ENCODE measurements at places on chromosomes 2 and 18. TPM values are rescaled to one million over a fixed set of nuclear protein-coding genes. Genes with fewer than 3 reads are reported as not detected.
A peak's percentile ranks its signal among the peaks of the same experiment; 100 is the strongest.

DNA sequence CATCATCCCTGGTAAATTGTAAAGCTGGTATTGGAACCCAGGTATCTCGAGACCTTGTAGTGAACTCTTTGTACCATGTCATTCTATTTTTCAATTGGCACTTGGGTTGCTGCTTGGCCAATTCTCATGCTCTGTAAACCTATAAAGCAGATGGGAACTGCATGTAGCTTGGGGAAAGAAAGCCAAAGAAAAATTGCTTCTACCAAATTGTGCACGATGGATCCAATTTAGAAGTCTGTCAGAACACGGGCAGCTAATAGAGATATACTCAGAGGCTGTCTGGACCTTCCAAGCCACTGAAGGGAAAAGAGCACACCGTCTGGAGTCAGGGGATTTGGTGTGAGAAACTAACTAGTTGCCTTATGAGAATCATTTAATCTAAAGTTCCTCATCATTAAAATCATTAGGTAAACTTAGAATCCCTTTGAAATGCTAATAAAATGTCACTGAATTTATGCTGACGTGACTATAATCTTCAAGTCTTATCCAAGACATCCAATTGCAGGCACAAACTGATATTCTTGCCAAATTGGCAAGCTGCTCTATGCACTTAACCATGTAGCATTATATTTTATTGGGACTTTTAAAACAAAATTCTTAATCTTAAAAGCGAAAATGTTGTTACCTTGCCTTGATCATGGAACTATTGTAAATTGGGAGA, 206.8 kb downstream of the DCC start:
- DNase-seq = no peak

DNA sequence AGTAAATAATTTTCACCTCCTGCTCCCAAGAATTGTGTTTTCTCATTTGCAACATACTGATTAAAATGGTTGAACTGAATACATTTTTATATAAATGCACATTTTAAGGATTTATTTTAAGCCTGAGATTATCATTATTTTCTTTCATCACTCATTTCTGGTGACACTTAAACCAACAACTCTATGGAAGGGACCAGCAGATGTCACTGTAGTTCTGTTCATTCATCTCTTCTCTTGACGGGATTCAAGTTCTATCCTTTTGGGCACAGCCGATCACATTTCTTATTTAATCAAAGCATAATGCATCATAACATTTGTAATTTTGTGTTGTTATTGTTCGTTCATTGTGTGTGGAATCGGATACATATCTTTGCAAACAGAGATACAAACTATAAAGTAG, 417.9 kb downstream of the HRH4 start:
- peak; percentile 7 for DNase-seq

DNA sequence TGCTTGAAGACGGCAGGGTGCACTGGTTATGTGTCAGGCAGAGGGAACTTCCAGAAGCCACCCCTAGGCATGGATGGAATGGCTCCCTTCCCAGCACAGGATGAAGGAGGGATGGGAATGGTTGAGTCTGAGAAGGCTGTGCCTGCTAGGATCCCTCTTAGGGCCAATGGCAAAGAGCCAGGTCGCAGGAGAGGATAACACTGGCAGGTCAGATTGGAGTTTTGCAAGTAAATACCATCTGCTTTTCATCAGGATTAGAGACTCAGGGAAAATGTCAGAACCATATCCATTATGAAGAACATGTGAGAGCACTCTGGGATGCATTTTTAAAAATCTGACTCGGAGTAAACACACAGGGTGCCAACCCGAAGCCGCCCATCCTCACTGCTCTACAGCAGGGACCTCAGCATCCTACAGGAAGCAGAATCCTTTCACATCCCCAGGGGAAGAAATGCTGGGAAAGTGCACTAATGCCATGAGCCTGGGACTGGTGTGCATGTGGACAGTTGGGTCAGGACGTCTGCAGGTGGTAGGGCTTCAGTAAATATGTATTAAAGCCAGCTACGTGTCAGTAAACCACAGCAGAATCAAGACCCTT, 139.9 kb downstream of the MYT1L start:
- DNase-seq = no peak

DNA sequence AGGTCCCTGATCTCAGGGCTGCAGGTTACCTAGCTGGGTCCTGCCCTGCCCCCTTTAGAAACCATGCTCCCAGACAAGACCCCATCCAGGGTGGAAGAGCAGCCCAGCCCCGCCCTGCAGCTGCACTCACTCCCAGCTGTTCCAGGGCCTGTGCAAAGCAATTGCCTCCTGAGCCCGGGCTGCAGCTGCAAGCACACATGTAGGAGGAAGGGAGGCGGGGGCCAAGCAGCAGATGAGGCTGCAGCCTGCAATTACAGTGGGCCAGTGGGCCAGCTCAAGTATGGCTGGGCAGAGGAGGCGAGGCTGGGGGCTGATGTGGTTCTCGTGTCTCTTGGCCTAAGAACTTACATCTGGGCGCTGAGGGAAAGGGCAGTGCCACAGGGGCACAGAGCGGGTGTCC, 65.4 kb upstream of the TUBA3E start:
- DNase-seq = no peak

- no peak for DNase-seq
Measured at GRCh38 chr2:172740856-172741255, 5.2 kb downstream of the RAPGEF4 start.

DNA sequence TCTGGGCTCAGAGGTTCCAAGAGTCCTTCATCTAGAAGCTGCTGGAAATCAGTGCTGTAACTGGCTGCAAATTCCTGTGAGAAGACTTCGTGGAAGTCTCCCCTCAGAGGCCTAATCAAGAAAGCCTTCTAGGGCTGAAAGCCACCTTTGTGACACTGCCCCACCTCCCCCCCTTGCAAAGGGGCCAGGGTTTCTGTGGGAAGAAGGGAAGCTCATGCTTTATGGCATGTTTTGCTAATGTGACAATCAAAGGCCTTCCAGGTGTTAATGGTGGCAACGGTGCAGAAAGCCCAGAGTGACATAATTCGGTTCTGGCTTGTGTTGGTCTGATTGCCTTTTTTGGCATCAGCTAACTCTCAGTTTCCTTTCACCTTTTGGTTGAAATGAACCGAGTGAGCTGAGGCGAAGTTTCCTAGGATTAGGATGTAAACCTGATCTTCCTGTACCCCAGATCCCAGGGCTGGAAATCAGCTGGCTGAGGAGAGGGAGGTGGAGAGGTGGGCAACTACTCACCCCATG, 126.9 kb upstream of the TRIB2 start:
- DNase-seq = no peak

DNA sequence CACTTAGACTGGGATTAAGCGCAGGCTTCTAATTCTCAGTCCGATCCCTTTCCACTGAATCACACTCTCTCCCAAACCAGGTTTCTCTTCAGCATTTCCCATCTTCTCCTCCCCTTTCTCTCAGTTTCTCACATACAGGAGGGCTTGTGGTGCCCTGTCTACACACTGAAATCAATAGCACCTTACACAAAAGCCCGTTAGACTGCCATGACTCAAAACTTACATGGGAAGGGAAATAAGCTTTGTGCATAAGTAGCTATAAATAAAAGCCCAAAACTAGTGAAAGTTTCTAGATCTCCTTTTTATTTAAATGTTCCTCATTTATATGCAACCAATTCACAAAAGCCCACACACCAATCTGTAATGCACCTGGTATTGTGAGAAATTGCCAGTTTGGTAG, 318.4 kb downstream of the TXNL1 start:
- no peak for DNase-seq

DNA sequence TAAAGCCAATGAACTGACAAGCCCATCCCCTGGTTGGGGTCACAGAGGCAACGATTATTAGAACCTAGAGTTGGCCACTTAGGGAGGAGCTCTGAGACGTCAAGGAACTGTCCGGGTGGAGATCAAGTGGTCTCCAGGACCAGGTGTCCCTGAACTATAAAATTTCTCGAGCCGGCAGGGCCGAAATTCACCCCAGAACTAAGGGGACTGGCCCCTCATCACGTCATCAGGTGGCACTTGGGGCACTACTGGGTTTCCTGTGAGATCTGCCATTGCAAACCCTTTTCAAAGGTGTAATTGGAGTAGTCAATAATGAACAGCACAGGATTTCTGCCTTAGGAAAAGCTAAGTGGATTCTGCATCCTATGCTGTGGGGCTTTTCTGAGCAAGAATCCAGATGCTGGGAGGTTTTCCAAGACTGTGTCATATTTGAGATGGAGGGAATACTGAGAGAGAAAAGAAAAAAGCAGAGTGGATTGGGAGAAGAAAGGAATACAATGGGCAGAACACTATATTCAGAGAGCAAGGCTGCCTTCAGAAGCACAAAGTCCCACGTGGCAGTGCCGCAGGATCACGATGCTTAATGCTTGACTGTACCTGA, 113.6 kb downstream of the ALPK2 start:
- DNase-seq = no peak

GRCh38 chr2:174180165-174180724, 68.1 kb downstream of the OLA1 start:
- peak; percentile 16 for DNase-seq

DNA sequence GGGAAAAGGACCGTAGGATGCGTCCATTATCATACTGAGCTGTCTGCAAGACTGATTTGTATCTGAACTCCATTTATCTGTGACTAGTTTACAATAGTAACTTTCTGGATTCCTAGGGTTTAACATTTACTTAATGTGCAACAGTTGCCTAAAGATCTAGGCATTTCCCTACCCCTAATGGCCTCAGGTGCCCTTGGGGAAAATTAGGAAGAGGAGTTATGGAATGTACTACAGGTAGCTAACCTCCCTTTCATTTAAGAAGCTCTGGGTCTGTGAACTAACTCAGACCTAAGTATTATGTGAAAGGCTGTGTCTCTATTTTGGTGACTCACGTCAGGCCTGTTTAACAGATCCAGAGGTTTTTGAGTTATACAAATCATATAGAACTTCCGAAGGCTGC, 59.5 kb downstream of the TDRD15 start:
- DNase-seq = no peak

- no peak for DNase-seq
Measured at GRCh38 chr2:74887445-74887951, 53.6 kb downstream of the HK2 start.

GRCh38 chr2:25252291-25253152, 84.1 kb upstream of the POMC start:
- DNase-seq = peak; percentile 82

GRCh38 chr18:25560369-25560768, 208.4 kb upstream of the ZNF521 start:
- DNase-seq = no peak

DNA sequence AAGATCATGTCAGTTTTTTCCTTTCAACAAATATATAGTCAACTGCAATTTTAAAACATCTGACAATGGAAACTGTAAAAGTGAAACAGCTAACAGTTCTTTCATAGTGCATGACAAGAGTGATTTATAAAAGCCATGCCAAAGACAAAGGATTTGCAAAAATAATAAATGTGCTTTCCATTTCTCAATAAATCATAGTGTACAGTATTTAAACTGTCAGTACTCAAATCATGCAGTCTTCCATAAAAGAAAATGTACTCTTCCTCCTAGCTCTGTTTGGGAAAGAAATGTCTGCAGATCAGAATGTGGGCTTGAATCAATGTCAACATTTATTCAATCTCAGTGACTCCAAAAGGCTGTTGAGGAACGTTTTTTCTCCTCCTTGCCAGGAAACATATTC, 131.7 kb upstream of the PDE1A start:
- no peak for DNase-seq

GRCh38 chr2:238979636-238980035, 131.8 kb downstream of the TWIST2 start:
- DNase-seq = no peak

GRCh38 chr2:105749583-105750400, 5.1 kb downstream of the NCK2 start:
- DNase-seq = no peak

GRCh38 chr2:56267415-56267788, 83.6 kb downstream of the CCDC85A start:
- DNase-seq = no peak

- no peak for DNase-seq
Measured at GRCh38 chr2:191847764-191848163, 876 bp upstream of the CAVIN2 start.

GRCh38 chr2:134254824-134255223, 952 bp downstream of the MGAT5 start:
- no peak for DNase-seq

DNA sequence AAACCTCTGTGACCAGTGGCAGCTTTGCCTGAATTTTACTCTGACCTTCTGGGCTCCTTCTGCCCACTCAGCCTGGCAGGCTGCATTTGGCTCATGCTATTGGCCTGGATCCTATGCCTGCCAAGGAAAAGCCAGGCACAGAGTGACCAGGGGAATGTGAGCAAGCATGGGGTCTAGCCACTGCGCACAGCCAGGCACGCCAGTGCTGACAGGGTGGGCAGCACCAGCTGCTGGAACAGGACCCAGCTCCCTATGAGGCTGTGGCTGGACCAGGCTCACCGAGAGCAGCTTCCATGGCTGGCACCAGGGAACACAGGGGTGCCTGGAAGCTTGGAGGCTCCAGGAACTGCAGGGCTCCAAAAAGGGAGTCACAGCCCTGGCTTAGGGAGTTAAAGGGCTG, 311.5 kb upstream of the SYT4 start:
- no peak for DNase-seq

GRCh38 chr2:166067229-166067628, 60.6 kb downstream of the SCN1A start:
- DNase-seq = no peak

DNA sequence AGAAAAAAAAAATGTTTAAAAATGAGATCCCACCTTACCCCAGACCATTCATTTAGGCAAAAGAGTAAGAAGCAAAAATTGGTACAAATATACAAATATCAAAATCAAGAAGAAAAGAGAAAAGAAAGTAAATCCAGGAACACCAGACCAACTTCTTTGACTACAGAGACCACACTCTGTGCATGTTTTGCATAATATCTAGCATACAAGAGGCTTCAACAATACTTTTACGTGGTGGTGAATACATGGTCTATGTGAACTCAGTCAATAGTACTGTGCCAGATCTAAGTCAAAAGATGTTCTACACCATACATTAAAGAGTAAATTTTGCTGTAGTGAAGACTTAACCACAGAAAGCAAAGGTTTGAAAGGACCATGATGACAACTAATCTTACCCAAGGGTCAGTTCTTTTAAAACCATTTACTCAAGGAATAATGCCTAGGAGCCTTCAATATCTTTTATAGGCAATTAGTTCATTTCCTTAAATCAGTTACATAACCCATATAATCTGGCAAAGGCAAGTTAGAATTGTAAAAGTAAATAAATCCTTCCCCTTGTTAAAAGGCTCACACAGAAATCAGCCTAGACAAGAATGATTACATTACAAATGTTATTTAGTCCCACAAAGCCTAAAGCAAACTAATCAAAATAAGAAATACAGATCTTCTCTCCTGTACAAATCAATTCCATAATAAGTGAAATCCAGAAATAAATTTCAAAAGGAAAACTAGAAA, 115.2 kb downstream of the EXOC6B start:
- DNase-seq = no peak

- peak; percentile 28 for DNase-seq
Measured at GRCh38 chr2:113273027-113273551, 5.6 kb downstream of the PAX8 start.

GRCh38 chr2:25521665-25522387, 151.6 kb downstream of the DTNB start:
- DNase-seq = peak; percentile 72

FLACC1 gene
- 0.35 TPM for total RNA-seq

DCDC2C gene
- not detected for total RNA-seq

PTPN2 gene
- 50.4 TPM for total RNA-seq

C18orf54 gene
- total RNA-seq = 8.1 TPM

PARD3B gene
- total RNA-seq = 1.2 TPM

ACMSD gene
- not detected for total RNA-seq

REEP1 gene
- total RNA-seq = 0.14 TPM

MOB1A gene
- total RNA-seq = 139 TPM

ABCB11 gene
- not detected for total RNA-seq

SLC5A7 gene
- not detected for total RNA-seq

TCF23 gene
- total RNA-seq = 0.04 TPM

COL5A2 gene
- 1.6 TPM for total RNA-seq

ADRA2B gene
- not detected for total RNA-seq

MLPH gene
- not detected for total RNA-seq

Measured in HepG2 (cell line).